ENCODE measurements at places on chromosomes 12 and 14. TPM values are rescaled to one million over a fixed set of nuclear protein-coding genes. Genes with fewer than 3 reads are reported as not detected.

The ATL1 gene
- total RNA-seq, result 13.3 TPM

The CCDC177 gene
- not detected for total RNA-seq

The ACVRL1 gene
- 95.7 TPM for total RNA-seq

The MYL6 gene
- 3,219 TPM for total RNA-seq

The COX6A1 gene
- total RNA-seq, result 244 TPM

The P2RX2 gene
- not detected for total RNA-seq

The OR8S1 gene
- not detected for total RNA-seq

The ARF6 gene
- 55.8 TPM for total RNA-seq

The COX8C gene
- total RNA-seq, result not detected

The TMEM121 gene
- total RNA-seq, result 1.9 TPM

The CIROP gene
- total RNA-seq, result not detected

The ARHGEF25 gene
- 82.8 TPM for total RNA-seq

The ARMH4 gene
- 8.5 TPM for total RNA-seq

The IRAK3 gene
- 24.3 TPM for total RNA-seq

The KLRC2 gene
- total RNA-seq, result not detected

The PAX9 gene
- not detected for total RNA-seq

The MUCL1 gene
- not detected for total RNA-seq

The TUBA1B gene
- total RNA-seq, result 783 TPM

The KCNC2 gene
- total RNA-seq, result not detected

The FAM90A1 gene
- total RNA-seq, result 0.19 TPM

The SMCO2 gene
- total RNA-seq, result 0.67 TPM

The SLC2A13 gene
- total RNA-seq, result 14.1 TPM

The TAS2R8 gene
- not detected for total RNA-seq

The MYO1A gene
- total RNA-seq, result 1.0 TPM

The SIX6 gene
- not detected for total RNA-seq

The ATF1 gene
- total RNA-seq, result 25.9 TPM

Data from posterior vena cava (tissue), 2 donors.